A549 treated with Mapracorat at 1 μM for 4 hours (cell line): ENCODE measurements at places on chromosomes 3 and 15. TPM values are rescaled to one million over a fixed set of nuclear protein-coding genes. Genes with fewer than 3 reads are reported as not detected.

ERC2 gene
- 0.34 TPM in 1 of 5 replicates, not detected in the others for total RNA-seq

ATP8B4 gene
- total RNA-seq: 0.57 to 1.7 TPM (median 0.90 TPM) in 5 replicates

CCDC13 gene
- 0.30 to 0.74 TPM (median 0.41 TPM) in 5 replicates for total RNA-seq

ZNF710 gene
- 13.3 to 20.2 TPM (median 17.1 TPM) in 5 replicates for total RNA-seq

SUCNR1 gene
- total RNA-seq: 0.06 to 0.16 TPM (median 0.12 TPM) in 5 replicates

RTP1 gene
- total RNA-seq: not detected in 5 replicates

CTXND1 gene
- total RNA-seq: not detected in 5 replicates

SUSD5 gene
- total RNA-seq: 3.0 to 4.0 TPM (median 3.2 TPM) in 5 replicates

LRIG1 gene
- total RNA-seq: 4.0 to 4.5 TPM (median 4.3 TPM) in 5 replicates

SCAANT1 gene
- total RNA-seq: 1.7 TPM in 1 of 5 replicates, not detected in the others

ZIC1 gene
- total RNA-seq: 0.02 TPM in 1 of 5 replicates, not detected in the others

STRIT1 gene
- total RNA-seq: not detected in 5 replicates

RNU5B-1 gene
- not detected in 5 replicates for total RNA-seq

PRSS50 gene
- not detected in 5 replicates for total RNA-seq

ITGA11 gene
- 2.4 to 7.0 TPM (median 5.0 TPM) in 5 replicates for total RNA-seq

PLXND1 gene
- 81.7 to 104 TPM (median 95.4 TPM) in 5 replicates for total RNA-seq

NR1I2 gene
- not detected in 5 replicates for total RNA-seq

TMEM43 gene
- total RNA-seq: 105 to 125 TPM (median 120 TPM) in 5 replicates

ZNF660 gene
- not detected in 5 replicates for total RNA-seq

FOXB1 gene
- total RNA-seq: not detected in 5 replicates

CEP97 gene
- total RNA-seq: 3.1 to 5.6 TPM (median 4.7 TPM) in 5 replicates

COL6A5 gene
- total RNA-seq: 0.05 TPM in 1 of 5 replicates, not detected in the others

ST6GAL1 gene
- 2.4 to 4.6 TPM (median 3.6 TPM) in 5 replicates for total RNA-seq

ACY1 gene
- total RNA-seq: 24.6 to 30.1 TPM (median 25.9 TPM) in 5 replicates

OR5K3 gene
- total RNA-seq: not detected in 5 replicates

GOLGA6B gene
- 0.10 TPM in 1 of 5 replicates, not detected in the others for total RNA-seq

CATSPER2 gene
- 0.39 to 1.3 TPM (median 0.48 TPM) in 5 replicates for total RNA-seq

STXBP5L gene
- total RNA-seq: not detected in 5 replicates

FXR1 gene
- total RNA-seq: 60.6 to 87.8 TPM (median 74.1 TPM) in 5 replicates

GRK7 gene
- not detected in 5 replicates for total RNA-seq

RHOV gene
- 4.2 to 5.8 TPM (median 4.8 TPM) in 5 replicates for total RNA-seq

CEMIP gene
- 0.82 to 2.0 TPM (median 1.2 TPM) in 5 replicates for total RNA-seq

GMNC gene
- total RNA-seq: 0.04 TPM in 1 of 5 replicates, not detected in the others

SPATA12 gene
- total RNA-seq: 0.36 to 0.62 TPM (median 0.37 TPM) in 5 replicates

KNG1 gene
- total RNA-seq: not detected in 5 replicates

WWTR1 gene
- 136 to 167 TPM (median 150 TPM) in 5 replicates for total RNA-seq

TM4SF1 gene
- total RNA-seq: 1,029 to 1,594 TPM (median 1,260 TPM) in 5 replicates

IMPG2 gene
- total RNA-seq: 0.01 to 0.02 TPM (median 0.02 TPM) in 3 of 5 replicates, not detected in the others

IGSF11 gene
- total RNA-seq: 2.7 to 4.7 TPM (median 4.3 TPM) in 5 replicates

UTS2B gene
- not detected in 5 replicates for total RNA-seq

SLC28A2 gene
- not detected in 5 replicates for total RNA-seq

TRIM71 gene
- total RNA-seq: not detected in 5 replicates

RPUSD2 gene
- total RNA-seq: 13.3 to 15.7 TPM (median 15.3 TPM) in 5 replicates

FRMD5 gene
- total RNA-seq: 2.2 to 3.2 TPM (median 2.8 TPM) in 5 replicates

LRTM1 gene
- total RNA-seq: not detected in 5 replicates
